ENCODE measurements at places on chromosomes 5 and 9.
A peak's percentile ranks its signal among the peaks of the same experiment; 100 is the strongest.

DNA sequence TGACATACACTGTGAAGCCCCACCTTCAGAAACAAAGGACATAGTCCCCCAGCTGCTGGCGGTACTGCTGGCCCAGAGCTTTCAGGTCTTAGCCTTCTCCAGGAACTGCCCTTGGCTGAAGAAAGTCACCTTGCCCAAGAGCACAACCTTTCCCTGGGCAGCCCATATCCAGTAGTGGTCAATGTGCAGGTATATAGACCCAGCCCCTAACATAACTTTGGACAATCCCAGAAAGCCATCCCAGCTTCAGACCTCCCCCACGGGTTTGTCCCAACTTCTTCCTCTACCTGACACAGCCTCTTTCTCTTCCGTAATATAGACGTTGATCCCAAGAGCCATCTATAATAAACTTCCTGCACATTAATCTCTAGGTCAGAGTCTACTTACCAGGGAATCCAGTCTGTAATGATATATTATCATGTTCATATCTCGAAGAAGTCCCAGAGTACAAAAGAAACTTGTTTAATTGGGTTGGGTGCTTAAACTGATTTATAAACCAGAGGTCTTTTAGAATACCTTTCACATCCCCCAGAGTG, 157.4 kb downstream of the SNCAIP start:
- no peak for DNase-seq

DNA sequence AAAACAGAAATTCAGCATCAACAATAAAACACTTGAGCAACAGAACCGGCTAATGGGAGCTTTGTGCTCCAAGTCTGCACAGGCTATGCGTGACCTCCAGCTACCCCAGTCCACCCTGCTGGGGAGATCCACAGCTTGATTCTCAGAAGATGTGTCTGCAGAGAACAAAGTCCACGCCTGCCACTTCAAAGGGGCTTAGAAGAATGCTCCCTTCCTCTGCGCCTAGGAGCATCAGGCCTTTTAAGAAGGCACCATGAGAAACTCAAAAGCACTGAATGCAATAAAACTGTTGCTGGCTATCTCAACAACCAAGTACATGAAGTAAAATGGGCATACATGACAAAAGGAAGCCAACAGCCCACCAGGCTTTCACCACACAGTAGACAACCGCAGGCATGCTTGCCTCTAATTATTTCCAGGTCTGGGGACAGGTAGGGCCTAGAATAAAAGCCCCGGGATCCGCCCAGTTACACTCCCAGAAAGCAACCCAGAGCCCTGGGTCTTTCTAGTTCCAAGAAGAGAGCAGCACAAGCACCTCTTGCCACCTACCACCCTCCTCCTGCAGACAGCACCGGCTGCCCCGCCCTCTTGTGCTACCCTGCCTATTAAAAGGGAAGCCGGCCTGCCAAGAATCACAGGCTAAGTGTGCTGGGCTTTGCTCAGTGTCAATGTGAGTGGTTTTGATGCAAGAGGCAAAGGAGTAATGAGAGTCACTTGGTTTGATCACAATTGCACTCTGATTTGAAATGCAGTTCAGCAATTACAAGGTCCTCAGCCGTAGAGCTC, 123.2 kb downstream of the SPOCK1 start:
- no peak for DNase-seq

GRCh38 chr5:44952376-44952775, 143.6 kb downstream of the MRPS30 start:
- DNase-seq = peak; percentile 44

- peak; percentile 46 for DNase-seq
Measured at GRCh38 chr5:16866795-16867576, 69.1 kb downstream of the MYO10 start.

DNA sequence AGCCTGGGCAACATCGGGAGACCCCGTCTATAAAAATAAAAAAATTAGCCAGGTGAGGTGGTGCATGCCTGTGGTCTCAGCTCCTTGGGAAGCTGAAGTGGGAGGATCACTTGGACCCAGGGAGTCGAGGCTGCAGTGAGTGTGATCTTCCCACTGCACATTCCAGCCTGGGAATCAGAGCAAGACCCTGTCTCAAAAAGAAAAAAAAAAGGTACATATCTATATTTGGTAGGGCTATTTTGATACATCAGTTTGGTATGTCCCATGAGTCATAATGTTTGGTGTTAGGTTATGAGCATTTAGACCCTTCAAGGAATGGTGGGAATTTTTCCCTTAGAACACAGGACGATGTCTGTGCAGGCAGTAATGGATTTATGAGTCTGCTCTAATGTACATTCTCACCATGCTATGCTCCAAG, 55.3 kb upstream of the POU4F3 start:
- DNase-seq = peak; percentile 91

DNA sequence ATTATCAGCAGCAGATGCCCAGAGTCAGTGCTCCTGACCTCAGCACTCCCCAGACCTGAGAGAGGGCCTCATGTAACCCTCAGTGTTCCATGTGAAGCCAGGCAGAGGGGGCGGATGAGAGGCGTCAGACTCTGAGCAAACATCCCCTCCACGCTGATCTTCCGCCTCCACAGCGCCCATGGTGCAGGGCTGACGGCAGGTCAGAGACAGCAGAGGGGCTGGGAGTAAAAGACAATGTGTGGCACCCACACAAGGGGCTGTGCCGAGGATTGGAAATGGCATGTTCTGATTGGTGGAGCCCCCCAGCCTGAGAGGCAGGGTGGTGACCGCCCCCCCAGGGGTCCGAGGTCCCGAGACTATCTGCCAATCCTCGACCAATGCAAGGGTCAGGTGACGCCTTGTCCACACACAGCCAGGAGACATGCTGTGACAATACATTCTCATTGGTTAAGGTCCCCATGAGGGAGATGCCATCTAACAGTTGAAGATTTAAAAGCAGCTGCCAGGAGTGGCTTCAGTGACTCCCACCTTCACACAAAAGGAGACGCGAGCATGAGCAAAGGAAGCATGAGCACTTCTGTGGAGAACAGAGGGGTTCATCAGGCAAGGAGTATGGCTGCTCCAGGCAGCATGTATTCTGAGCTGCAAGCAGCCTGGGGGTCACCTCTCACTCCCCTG, 19.3 kb upstream of the SLC25A51 start:
- DNase-seq = no peak

GRCh38 chr9:94443032-94443722, 111.7 kb upstream of the PCAT7 start:
- no peak for DNase-seq

DNA sequence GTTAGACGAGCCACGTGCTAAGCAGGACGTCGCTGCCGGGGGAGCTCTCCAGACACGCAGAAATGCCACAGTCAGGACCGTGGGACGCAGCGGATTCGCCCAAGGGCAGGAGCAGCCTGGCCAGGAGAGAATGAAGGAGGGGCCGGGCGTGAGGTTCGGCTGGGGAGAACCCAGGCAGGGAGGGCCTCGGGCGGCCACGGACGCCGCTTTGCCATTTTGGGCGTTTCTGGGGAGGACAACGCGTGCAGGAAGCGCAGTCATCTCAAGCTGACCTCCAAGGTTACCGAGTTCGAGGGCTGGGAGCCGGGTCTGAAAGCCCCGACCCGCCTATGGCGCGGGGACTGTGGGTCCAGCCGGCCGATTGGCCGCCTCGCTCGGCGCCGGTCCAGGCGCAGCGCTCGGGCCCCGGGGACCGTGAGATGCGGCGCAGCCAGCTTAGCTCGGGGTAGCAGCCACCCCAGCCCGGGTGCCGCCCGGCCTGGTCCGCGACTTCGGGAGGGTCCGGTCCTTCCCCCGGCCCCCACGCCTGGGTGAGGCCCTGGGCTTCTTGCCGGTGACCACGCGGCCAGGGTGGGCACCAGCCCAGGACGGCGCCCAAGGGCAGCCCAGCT, 760 bp upstream of the MAN1B1 start:
- peak; percentile 28 for DNase-seq
